ENCODE measurements at places on chromosomes 4 and X. TPM values are rescaled to one million over a fixed set of nuclear protein-coding genes. Genes with fewer than 3 reads are reported as not detected.

Gene OPN1MW
- not detected for total RNA-seq

Gene FMR1
- total RNA-seq = 44.6 TPM

Gene USP26
- total RNA-seq = not detected

Gene DCAF12L1
- total RNA-seq = 5.1 TPM

Gene CDX4
- total RNA-seq = 5.2 TPM

Gene ZAR1
- 0.61 TPM for total RNA-seq

Gene CTAG2
- total RNA-seq = not detected

Gene BEND4
- 25.1 TPM for total RNA-seq

Gene SLC10A4
- 1.6 TPM for total RNA-seq

DNA sequence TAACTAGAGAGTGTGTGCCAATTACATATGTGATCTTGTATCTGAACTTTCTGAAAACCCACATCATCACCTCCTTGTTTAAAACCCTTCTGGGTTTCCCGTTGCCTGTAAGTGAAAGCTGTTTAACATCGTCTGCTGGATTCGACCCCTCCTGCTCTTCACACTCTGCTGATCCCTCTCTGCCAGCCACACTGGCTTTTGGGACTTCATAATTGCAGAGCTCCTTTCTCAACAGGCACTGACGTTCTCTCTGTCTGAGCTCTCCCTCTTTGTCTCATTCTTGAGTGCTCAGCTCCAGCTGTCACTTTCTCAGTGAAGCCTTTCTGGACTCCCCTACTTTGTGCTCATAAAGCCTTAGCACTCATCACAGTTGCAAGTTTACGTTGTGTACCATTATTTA, 153.9 kb downstream of the CEP135 start:
- H3K27ac ChIP-seq = no peak overlapping the region
- no peaks in the 10 kb centered on the region for H3K27me3 ChIP-seq
- no peak overlapping the region for H3K4me3 ChIP-seq

- no peak for DNase-seq
- peaks cover 5% of the 10 kb centered on the region for H3K36me3 ChIP-seq
- H3K27ac ChIP-seq = no peak overlapping the region
- no peak overlapping the region for H3K4me3 ChIP-seq
Observed at GRCh38 chr4:140789759-140790158, 33.6 kb upstream of the TBC1D9 start.

- no peaks in the 10 kb centered on the region for H3K4me1 ChIP-seq
- no peaks in the 10 kb centered on the region for H3K27me3 ChIP-seq
- H3K36me3 ChIP-seq = no peaks in the 10 kb centered on the region
- no peak overlapping the region for H3K4me3 ChIP-seq
Observed at GRCh38 chr4:144338834-144339233, 198.3 kb upstream of the GYPA start.

- H3K27ac ChIP-seq = no peak overlapping the region
- no peaks in the 10 kb centered on the region for H3K27me3 ChIP-seq
- DNase-seq = no peak
Observed at GRCh38 chr4:79875344-79875899, 197.6 kb downstream of the ANTXR2 start.

GRCh38 chr4:37978248-37978924, 18.2 kb downstream of the PTTG2 start:
- peaks cover 17% of the 10 kb centered on the region for H3K4me1 ChIP-seq
- H3K36me3 ChIP-seq = peaks cover 6% of the 10 kb centered on the region
- no peak overlapping the region for H3K27ac ChIP-seq
- peak overlapping the region; percentile 73 for H3K4me3 ChIP-seq
- no peaks in the 10 kb centered on the region for H3K27me3 ChIP-seq

DNA sequence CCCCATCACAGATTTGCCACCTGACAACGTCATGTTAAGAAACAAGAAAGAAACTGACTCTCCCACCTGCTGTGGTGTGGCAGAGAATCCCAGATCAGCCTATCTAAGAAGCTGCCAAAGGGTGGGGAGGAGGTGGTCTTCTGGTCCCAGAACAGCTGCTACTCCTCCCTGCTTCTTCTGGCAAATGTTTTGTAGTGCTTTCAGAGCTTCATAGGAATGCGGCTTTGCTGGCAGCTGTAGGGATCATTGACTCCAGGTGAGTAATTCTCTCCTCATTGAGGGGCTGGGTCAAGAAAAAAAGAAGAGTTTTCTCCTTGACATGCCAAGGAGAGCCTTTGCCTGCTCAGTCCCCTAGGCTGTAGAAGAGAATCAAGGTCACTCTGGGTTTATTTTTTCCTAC, 23.3 kb downstream of the NRK start:
- no peaks in the 10 kb centered on the region for H3K27me3 ChIP-seq
- H3K4me3 ChIP-seq = no peak overlapping the region
- H3K4me1 ChIP-seq = no peaks in the 10 kb centered on the region
- DNase-seq = peak; percentile 20
- H3K27ac ChIP-seq = no peak overlapping the region
- peaks cover 9% of the 10 kb centered on the region for H3K36me3 ChIP-seq

- H3K36me3 ChIP-seq = no peaks in the 10 kb centered on the region
- peak overlapping the region; percentile 57 for H3K4me3 ChIP-seq
- DNase-seq = peak; percentile 75
- no peak overlapping the region for H3K27ac ChIP-seq
Observed at GRCh38 chrX:137051978-137052642, 18.3 kb upstream of the GPR101 start.

DNA sequence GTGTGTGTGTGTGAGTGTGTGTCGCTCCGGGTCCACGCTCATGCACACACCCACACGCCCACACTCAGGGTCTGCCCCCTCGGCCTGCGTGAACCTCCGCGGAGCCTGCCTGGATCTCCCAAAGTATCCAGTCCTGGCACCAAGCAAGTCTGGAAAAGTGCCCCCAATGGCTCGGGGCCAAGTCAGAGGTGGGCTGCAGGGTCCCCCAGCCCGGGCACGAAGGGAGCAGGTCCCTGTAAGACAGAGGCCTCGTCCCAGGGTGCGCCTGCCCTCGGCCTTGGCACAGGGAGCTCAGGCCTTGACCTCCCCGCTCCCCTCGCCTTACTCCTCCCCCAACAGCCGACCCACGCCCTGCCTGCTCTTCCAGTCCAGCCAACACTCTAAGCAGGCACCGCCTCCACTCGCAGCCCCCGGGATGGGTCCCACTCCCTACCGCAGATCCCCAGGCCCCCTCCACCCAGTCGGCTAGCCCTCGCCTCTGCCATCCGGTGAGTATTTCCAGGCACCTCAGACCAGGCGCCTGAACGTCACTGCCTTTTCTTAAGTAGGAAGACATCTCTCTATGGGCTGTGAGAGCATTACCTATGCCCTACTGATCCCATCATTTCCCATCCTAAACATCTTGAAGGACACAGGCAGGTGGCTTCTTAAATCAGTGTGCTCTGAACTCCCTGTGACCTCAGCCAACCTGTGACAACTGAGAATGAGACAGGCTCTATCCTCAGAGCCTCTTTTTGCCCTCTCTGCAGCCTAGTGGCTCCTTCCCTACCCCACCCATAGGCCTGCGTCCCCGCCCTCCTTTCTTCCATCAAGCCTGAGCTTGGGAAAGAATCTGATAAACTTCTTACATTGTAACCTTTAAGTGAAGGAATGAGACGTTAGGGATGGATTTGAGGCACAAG, 704 bp downstream of the FAM114A1 start:
- peak overlapping the region; percentile 82 for H3K4me3 ChIP-seq
- H3K27ac ChIP-seq = no peak overlapping the region
- no peaks in the 10 kb centered on the region for H3K27me3 ChIP-seq
- peaks cover 6% of the 10 kb centered on the region for H3K4me1 ChIP-seq
- peak; percentile 38 for DNase-seq

GRCh38 chr4:139243448-139244365, 36.3 kb downstream of the MGARP start:
- DNase-seq = no peak
- no peaks in the 10 kb centered on the region for H3K27me3 ChIP-seq
- H3K27ac ChIP-seq = no peak overlapping the region
- no peak overlapping the region for H3K4me3 ChIP-seq
- H3K36me3 ChIP-seq = peaks cover 9% of the 10 kb centered on the region

- H3K4me3 ChIP-seq = no peak overlapping the region
- H3K27me3 ChIP-seq = no peaks in the 10 kb centered on the region
- no peak for DNase-seq
- H3K36me3 ChIP-seq = no peaks in the 10 kb centered on the region
Observed at GRCh38 chr4:185685804-185686203, 126.2 kb downstream of the SORBS2 start.

GRCh38 chr4:79255793-79256192, 70.1 kb downstream of the NAA11 start:
- no peaks in the 10 kb centered on the region for H3K27me3 ChIP-seq
- H3K27ac ChIP-seq = no peak overlapping the region
- DNase-seq = peak; percentile 67
- H3K36me3 ChIP-seq = 0 out of 2 replicates have a peak, but pooled peaks cover 2% of the 10 kb centered on the region
- H3K4me1 ChIP-seq = no peaks in the 10 kb centered on the region

DNA sequence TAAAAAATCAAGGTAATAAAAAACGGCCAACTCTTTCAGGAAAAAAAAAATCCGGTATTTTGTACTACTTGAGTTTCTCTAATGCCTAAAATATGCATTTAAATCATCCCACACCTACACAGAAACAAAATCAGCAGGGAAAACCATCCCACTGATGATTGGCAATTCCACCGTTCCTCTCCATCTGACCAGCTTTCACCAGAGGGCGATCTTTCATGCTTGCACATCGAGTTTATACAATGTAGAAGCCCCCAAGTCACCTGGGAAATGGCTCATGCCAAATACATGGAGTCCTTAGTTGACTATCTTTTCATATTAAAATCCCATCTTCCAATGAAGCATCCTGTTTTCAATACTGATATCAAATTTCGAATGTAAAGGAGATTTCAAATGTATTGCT, 69.2 kb downstream of the PTCHD1 start:
- no peak overlapping the region for H3K27ac ChIP-seq
- no peak overlapping the region for H3K4me3 ChIP-seq
- no peaks in the 10 kb centered on the region for H3K4me1 ChIP-seq
- DNase-seq = no peak
- no peaks in the 10 kb centered on the region for H3K36me3 ChIP-seq

DNA sequence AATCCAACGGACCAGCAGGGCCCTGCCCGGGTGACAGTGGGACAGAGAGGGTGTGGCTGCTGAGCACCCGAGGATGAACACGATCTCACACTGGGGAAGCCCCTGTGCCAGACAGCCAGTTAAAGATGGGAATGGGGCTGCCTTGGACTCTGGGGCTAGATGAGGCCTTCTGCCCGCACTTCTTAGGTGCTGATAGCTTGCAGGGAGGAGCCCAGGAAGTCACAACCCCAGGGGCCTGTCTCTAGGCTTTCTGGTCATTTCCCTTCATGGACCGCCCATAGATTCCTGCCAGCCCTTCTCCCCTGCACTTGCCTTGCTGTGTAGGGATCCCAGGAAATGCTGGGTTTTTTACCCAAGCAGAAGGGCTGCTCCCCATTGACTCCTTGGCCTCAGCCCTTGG, 6.2 kb downstream of the ZNF275 start:
- no peak for DNase-seq
- H3K4me3 ChIP-seq = no peak overlapping the region
- no peak overlapping the region for H3K27ac ChIP-seq
- no peaks in the 10 kb centered on the region for H3K27me3 ChIP-seq
- no peaks in the 10 kb centered on the region for H3K4me1 ChIP-seq

- H3K4me3 ChIP-seq = peak overlapping the region; percentile 89
- peaks cover 4% of the 10 kb centered on the region for H3K36me3 ChIP-seq
Observed at GRCh38 chrX:13689741-13690211, 848 bp downstream of the RAB9A start.

DNA sequence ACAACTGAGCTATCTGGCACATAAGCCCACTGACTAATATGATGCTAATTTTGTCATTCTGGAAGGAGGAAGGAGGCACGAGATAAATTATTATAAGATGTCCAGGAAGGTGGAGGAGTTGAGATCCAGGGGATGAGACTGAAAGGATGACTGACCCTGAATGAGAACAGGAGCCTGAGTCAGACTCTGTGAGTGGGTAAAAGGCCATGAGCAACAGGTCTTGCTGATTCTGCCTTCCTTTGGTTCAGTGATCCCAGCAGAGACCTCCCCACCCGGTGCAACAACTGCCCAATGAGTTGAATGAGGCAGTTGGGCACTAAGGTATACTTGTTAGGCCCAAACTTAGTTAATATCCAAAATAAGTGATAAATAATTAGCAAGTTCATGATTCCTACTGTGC, 238.1 kb upstream of the GPC4 start:
- no peak overlapping the region for H3K27ac ChIP-seq
- no peaks in the 10 kb centered on the region for H3K27me3 ChIP-seq
- H3K4me3 ChIP-seq = no peak overlapping the region
- no peaks in the 10 kb centered on the region for H3K36me3 ChIP-seq

DNA sequence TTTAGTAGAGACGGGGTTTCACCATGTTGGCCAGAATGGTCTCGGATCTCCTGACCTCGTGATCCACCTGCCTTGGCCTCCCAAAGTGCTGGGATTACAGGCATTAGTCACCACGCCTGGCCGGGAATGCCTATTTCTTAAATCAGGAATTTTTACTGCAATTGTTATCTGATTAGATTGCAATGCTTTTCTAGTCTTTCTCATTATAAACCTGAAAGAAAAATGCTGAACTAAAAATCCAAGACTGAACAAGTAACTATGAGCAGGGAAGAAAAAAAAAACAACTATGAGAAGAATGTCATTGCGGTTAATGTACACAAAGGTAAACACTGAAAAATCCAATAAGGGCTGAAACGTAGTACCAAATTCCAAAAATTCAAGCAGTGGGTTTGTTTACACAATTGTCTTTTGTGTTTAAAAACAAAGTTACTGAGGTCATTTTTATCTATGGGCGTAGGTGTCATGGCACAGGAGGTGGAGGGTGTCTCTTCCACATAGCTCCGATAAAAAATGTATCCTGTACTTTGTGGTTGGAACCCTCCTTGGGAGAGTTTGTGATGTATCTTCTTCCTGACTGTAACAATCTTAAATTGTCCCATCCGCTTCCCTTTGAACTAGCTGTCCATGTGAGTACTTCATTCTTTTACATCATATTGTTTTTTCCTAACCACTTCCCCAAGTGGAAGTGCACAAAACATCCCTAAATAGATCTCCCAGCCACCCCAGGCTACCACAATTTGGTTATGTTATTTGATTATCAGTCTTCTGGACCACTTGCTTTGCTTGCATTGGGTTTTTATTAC, 11.1 kb upstream of the TMEM156 start:
- peaks cover 2% of the 10 kb centered on the region for H3K4me1 ChIP-seq
- DNase-seq = no peak
- peaks cover 2% of the 10 kb centered on the region for H3K36me3 ChIP-seq
- H3K4me3 ChIP-seq = peak overlapping the region; percentile 81
- no peak overlapping the region for H3K27ac ChIP-seq
- H3K27me3 ChIP-seq = no peaks in the 10 kb centered on the region

GRCh38 chr4:82320351-82320750, 53.4 kb downstream of the HNRNPD start:
- no peaks in the 10 kb centered on the region for H3K4me1 ChIP-seq
- no peaks in the 10 kb centered on the region for H3K27me3 ChIP-seq
- no peak for DNase-seq

DNA sequence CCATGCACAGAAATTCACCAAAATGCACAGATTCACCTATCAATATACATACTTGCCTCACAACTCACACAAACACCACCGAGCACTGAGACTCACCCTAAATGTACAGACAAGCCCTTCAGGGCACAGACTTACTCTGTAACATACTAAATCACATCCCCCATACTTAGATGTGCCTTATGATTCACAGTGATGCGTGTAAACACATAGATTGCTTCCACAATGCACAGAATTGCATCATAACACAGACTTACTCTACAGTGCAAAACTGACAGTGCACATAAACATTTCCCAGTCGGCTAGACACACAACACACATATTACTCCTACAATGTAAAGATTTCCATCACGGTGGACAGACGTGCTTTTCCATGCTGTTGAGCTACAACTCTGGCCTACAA, 6.2 kb downstream of the LINC00632 start:
- H3K4me1 ChIP-seq = no peaks in the 10 kb centered on the region
- no peak for DNase-seq
- H3K27me3 ChIP-seq = no peaks in the 10 kb centered on the region
- peaks cover 7% of the 10 kb centered on the region for H3K36me3 ChIP-seq
- H3K27ac ChIP-seq = no peak overlapping the region
